T-cell (primary cell): ENCODE measurements at places on chromosomes 11 and 22. TPM values are rescaled to one million over a fixed set of nuclear protein-coding genes. Genes with fewer than 3 reads are reported as not detected.

The RIMBP3C gene
- total RNA-seq, result 2.8 TPM

The SCN4B gene
- total RNA-seq, result not detected

The IGLL1 gene
- not detected for total RNA-seq

The MICAL2 gene
- total RNA-seq, result 13.7 TPM

The SLC7A4 gene
- 0.14 TPM for total RNA-seq

The SCGB1D2 gene
- not detected for total RNA-seq

DNA sequence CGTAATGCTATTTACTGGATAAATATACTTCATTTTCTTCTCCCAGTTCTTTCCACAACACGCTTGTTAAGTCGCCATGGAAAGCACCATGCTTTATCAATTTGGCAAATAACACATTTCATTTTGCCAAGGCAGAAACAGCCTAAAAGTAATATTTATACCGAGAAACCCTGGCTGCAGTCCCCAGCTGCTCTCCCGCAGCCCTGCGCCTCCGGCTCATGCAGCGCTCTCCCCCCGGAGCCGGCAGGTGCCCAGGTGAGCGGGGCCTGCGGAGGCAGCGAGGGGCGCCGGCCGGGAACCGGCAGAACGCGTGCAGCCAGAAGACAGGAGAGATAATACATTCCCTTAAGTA, 681 bp upstream of the ARHGEF12 start:
- no peak overlapping the region for H3K27ac ChIP-seq
- H3K36me3 ChIP-seq, result no peaks in the 10 kb centered on the region
- H3K27me3 ChIP-seq, result peaks cover 14% of the 10 kb centered on the region
- peaks cover 20% of the 10 kb centered on the region for H3K4me1 ChIP-seq
- peak overlapping the region; percentile 81 for H3K4me3 ChIP-seq

GRCh38 chr11:131671734-131672133, 301.3 kb downstream of the NTM start:
- H3K4me3 ChIP-seq, result no peak overlapping the region
- DNase-seq, result no peak
- H3K4me1 ChIP-seq, result no peaks in the 10 kb centered on the region
- H3K27me3 ChIP-seq, result peaks cover 3% of the 10 kb centered on the region

DNA sequence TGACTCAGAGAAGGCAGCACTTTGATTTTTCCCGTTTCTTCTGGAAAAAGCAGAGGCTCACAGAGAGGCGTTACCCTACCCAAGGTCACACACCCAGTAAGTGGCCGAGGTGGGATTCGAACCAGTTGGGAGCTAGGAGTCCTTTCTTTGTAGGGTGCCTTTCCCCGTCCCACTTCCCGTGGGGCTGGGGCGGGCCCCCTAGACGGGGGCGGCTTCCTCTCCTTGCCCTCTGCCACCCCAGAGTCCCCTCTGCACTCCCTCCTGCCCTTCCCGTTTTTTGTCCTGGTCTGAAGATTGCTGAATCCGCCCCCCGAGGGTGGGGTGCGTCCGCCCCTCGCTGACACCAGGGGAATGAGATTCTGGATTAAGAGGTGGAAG, 747 bp downstream of the TPCN2 start:
- peaks cover 43% of the 10 kb centered on the region for H3K4me1 ChIP-seq
- H3K27me3 ChIP-seq, result peaks cover 2% of the 10 kb centered on the region
- DNase-seq, result no peak
- no peaks in the 10 kb centered on the region for H3K36me3 ChIP-seq
- peak overlapping the region; percentile 57 for H3K27ac ChIP-seq

DNA sequence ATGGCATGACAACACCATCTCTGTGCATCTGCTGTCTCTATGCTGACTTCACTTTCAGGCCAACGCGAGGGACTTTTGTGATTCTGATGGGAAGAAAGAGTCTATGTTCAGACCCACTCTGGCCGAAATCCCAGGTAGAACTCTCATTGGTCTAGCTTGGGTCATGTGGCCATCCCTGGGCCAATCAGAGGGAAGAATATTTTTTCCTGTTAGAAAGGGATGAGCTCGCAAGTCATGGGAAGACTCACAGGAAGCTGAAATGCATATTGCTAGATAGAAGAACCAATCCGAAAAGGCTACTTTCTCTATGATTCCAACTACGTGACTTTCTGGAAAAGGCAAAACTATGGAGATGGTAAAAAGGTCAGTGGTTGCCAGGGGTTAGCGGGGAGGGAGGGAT, 56.0 kb upstream of the LINC01488 start:
- H3K27me3 ChIP-seq, result no peaks in the 10 kb centered on the region
- peaks cover 12% of the 10 kb centered on the region for H3K4me1 ChIP-seq
- no peaks in the 10 kb centered on the region for H3K36me3 ChIP-seq

DNA sequence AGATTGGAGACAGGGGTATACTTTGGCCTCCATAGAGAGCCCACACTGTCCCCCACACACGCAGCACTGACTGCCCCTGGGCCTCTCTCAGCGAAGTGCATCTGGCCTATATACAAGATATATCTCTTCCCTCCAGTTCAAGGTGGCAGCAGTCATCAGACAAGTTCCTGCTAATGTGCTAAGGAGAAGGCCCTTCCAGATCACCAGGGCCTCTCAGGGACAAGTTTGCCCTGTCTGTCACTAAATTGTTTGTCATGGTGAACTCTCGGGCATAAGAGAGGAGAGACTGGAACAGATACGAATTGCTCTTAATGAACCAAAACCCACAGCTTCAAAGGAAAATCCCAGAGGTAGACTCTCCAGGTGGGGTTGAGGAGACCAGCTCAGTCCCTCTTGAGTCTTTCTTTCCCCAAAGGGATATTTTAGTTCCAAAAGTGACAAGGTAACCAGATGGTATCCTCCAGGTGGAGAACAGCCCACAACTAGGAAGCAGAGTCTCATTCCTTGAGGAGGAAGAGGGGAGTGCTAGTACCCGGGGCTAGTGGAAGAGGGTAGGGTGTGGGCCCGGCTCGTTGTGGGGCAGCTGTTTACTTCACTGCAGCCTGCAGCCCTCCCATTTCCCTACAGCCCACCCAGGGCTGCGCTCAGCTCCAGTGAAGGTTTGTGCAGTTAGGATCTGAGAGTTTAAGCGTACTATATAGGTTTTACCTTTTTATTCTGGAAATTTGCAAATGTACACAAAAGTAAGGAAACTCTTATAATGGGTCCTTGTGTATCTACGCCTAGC, 2.2 kb upstream of the SLC35C1 start:
- H3K27me3 ChIP-seq, result no peaks in the 10 kb centered on the region
- H3K4me1 ChIP-seq, result peaks cover 11% of the 10 kb centered on the region
- H3K27ac ChIP-seq, result no peak overlapping the region

DNA sequence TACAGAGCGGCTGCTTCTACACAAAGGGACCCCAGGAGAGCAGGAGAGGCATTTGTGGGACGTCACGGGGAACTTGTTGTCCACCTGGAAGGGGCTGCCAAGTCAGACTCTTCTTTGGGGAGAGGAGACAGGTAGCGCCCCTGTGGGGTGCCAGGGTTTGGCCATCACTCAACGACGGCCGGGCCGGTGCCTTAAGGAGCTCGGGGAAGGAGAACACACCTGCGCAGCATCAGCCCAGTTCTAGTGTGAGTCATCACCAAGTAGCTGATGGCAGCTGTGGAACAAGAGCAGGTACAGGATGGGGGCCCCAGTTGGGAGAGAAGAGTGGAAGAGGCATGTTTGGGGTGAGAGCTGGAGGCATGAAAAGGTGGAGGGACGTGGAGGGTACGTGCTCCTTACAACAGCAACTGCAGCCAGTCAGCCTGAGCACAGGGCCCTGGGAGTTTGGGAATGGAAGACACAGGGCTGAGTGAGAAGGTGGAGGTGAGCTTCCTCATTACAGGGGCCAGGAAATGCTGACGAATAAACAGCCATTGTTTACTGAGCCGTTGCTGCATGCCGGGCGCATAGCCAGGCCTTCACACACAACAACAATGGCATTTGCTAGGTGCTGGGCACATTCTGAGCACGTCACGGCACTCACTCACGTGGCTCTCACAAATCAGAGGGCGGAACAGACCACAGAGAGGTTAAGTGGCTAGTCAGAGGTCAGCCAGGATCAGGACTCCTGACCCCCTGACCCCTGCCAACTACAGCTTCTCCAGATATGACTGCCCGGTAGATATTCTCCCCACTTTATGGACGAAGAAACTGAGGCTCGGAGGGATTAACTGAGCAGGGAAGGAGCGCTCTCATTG, 29.1 kb upstream of the TP53I11 start:
- no peaks in the 10 kb centered on the region for H3K36me3 ChIP-seq
- no peak overlapping the region for H3K4me3 ChIP-seq
- DNase-seq, result no peak
- no peak overlapping the region for H3K27ac ChIP-seq
- no peaks in the 10 kb centered on the region for H3K27me3 ChIP-seq

DNA sequence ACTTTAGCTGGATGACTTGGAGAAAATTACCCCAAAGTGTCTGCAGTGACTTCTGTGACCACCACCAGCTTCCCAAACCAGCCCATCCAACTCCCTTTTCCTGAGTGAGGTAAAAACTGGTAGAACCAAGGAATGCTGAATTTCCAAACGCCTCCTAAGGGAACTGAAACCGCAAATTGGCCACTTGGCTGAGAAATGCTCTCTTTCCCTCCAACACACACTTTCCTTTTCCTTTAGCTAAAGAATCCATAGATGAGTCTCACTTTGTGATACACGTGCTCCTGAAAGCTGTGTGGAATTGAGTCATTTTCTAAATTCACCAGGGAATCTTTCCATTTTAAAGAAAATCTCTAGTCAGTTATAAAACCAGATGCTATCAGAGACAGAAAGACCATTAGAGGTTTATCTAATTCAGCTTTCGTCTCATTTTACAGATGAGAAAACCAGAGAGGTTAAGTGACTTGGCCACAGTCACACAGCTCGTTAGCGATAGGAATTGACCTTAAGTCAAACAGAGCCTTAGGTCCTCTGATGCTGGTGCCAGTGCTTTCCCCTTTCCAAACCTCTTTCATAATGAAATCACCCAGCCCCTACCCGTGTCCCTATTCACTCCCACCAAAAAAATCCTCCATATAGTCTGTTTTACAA, 137.2 kb downstream of the COMMD9 start:
- no peak overlapping the region for H3K4me3 ChIP-seq
- no peak overlapping the region for H3K27ac ChIP-seq
- no peak for DNase-seq
- no peaks in the 10 kb centered on the region for H3K4me1 ChIP-seq

DNA sequence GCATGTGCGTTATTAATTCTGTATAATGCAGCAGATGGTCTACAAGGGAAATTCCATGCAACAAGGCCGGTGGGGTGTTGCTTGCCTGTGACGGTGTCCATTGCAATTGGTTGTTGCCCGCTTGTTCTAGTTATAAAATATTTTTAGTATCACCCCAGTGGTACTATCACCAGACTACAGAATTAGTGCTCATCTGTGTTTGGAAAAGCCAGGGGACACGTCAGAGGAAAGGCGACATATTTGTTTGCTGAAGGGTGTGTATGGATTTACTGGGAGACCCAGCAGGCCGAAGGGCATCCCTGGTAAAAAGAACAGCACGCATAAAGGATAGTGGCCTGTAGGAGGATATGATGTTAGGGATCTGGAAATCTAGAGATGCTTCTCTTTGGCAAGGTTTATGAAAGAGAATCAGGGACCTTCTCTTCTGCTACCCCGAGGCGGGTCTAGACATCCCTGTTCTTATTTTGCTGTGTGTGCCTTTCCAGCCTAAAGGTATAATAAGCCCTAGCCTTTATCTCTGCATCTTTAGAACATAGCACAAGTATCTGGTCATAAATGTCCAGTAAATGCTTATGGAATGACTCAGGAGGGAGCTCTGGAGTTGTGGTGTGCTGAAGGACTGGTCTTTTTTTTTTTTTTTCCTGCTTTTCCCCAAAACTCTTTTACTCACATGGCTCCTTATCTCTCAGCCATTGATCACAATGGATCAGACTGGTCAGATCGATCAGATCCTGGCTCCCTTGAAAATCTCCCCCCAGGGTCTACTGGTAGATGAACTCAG, 90.9 kb downstream of the LDLRAD3 start:
- no peak overlapping the region for H3K4me3 ChIP-seq
- H3K27ac ChIP-seq, result no peak overlapping the region
- H3K36me3 ChIP-seq, result no peaks in the 10 kb centered on the region
- no peaks in the 10 kb centered on the region for H3K4me1 ChIP-seq
- H3K27me3 ChIP-seq, result peaks cover 5% of the 10 kb centered on the region

DNA sequence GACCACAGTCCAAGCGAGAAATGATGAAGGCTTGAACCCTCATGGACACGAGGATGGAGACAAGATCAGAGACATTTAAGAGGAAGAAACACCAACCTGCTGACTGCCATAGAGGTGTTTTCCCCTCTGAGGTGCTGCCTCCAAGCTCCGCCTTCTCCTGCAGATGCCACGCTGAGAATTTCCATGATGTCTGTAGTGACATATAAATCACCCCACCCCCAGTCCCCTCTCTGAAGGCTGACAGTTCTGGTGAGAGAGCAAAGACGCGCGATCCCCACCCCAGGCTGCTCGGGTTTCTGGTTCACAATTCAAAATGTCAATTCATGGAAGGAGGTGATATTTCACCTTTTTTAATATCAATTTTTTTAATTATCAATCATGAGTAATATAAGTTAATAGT, 28.2 kb downstream of the LRRC32 start:
- H3K36me3 ChIP-seq, result no peaks in the 10 kb centered on the region
- no peak overlapping the region for H3K27ac ChIP-seq
- peaks cover 44% of the 10 kb centered on the region for H3K27me3 ChIP-seq
- no peak for DNase-seq
- H3K4me3 ChIP-seq, result no peak overlapping the region

- no peaks in the 10 kb centered on the region for H3K36me3 ChIP-seq
- DNase-seq, result no peak
- peaks cover 9% of the 10 kb centered on the region for H3K4me1 ChIP-seq
- H3K27me3 ChIP-seq, result no peaks in the 10 kb centered on the region
Measured at GRCh38 chr22:44046485-44047141, 22.5 kb downstream of the PARVB start.

GRCh38 chr22:45216133-45217003, 24.3 kb downstream of the KIAA0930 start:
- H3K27me3 ChIP-seq, result no peaks in the 10 kb centered on the region
- H3K27ac ChIP-seq, result no peak overlapping the region
- H3K4me3 ChIP-seq, result no peak overlapping the region

DNA sequence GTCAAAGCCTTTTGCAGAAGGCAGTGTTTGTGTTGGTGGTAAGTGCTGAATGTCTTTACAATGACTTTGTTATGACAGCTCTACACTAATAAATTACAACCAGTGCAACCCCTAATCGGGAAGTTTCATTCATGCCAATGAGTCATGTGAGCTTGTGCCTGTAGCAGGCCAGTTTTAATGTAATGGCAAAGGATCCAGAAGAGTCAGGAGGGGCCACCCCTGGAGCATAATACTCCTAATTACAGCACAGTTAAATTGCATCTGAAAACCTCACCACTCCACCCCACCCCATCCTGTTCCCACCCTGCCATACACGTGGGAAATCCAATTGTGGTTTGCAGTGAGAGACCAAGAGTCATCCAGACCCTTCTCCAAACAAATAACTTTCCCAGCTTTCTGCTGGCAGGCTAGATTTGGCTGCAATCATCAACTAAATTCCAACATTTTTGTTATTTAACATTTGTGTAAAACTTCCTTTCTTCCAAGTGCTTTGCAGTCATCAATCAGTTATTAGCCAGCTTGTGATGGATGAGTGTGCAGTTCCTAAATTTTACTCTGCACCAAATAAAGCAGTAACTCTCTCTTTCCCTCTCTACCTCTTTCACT, 277.3 kb upstream of the FAT3 start:
- no peaks in the 10 kb centered on the region for H3K4me1 ChIP-seq
- no peak overlapping the region for H3K4me3 ChIP-seq
- no peaks in the 10 kb centered on the region for H3K27me3 ChIP-seq
- DNase-seq, result no peak
- no peaks in the 10 kb centered on the region for H3K36me3 ChIP-seq
